Activated naive CD8-positive, alpha-beta T cell treated with anti-CD3 and anti-CD28 coated beads for 36 hours (primary cell): ENCODE measurements at places on chromosomes 3 and 15.
A peak's percentile ranks its signal among the peaks of the same experiment; 100 is the strongest.

DNA sequence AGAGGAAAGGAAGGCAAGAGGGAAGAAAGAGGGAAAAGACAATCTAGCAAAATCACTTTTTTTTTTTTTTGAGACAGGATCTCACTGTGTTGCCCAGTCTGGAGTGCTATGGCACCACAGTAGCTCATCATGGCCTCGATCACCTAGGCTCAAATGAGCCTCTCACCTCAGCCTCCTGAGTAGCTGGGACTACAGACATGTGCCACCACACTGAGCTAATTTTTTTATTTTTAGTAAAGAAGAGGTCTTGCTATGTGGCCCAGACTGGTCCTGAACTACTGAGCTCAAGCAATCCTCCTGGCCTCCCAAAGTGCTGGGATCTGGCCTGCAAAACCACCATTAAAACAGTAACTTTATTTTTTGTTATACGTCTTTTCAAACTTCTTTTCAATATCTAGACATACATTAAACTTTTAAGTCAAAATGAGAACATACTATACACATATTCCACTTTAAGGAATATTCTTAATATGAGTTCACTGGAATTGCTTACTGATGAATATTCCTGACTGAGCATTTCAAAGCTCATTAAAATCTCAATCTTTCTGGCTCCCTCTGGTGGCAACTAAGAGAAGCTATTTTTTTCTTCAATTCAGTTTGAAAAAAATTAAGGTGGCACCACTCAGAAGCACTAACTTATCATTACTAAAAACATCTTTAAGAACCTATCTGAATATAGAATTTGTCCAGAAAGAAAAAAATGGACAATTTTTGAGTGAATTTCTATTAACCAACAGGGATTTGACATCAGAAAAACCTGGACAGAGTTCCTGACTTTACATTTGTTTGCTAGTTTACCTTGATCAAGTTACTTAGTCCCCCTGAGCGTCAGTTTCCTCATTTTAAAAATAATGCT lies 40.9 kb downstream of the UACA start:
- DNase-seq = no peak
- peaks cover 4% of the 10 kb centered on the region for H3K4me1 ChIP-seq
- no peak overlapping the region for H3K4me3 ChIP-seq
- H3K36me3 ChIP-seq = no peaks in the 10 kb centered on the region

DNA sequence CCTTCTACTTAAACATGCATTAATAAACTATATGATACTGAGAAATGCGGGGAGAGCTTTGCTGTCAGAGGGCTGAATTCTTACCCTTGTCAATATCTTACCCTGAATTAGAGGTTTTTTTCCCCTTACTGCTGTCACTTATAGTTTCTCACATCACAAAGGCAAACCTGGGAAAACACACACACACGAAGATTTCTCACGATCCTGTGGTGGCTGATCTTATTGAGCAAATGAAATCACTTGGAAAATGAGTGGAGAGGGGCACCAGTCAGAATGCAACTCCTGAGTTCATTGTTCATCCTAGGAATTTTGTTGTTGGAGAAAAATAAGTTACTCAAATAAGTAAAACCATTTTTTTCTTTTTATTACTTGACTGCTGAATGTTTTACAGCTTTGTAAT lies 673.6 kb downstream of the EDEM1 start:
- H3K4me1 ChIP-seq = no peaks in the 10 kb centered on the region
- H3K36me3 ChIP-seq = no peaks in the 10 kb centered on the region
- no peaks in the 10 kb centered on the region for H3K27me3 ChIP-seq
- H3K4me3 ChIP-seq = no peak overlapping the region
- no peak for DNase-seq
- no peak overlapping the region for H3K27ac ChIP-seq

DNA sequence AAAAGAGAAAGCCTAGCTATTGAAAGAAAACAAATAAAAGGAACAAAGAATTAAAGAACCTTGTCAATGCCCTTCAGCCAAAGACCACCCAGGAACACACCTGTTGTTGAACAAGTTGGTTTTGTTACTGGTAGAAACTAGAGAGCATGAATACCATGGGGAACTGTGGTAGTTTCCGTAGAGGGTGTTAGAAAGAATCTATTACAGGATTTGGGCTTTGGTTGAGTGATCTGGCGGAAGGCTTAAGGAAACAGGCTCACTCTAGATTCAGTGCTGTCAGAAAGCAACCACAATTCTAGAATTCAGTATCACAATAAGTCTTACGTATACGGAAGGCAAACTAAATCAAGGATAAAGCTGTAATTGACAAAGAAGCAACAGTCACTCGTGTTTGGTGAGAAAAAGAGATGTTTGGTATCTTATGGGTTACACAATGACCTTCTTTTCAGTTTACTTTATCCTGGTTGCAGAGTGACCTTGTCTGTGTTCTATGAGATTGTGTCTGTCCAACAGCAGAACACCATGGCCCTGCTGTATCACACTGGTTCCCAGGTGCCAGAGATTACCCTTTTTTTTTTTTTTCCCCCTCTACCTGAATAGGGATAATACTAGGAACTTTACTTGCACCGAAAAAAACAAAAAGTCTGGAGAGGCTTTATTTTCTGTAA lies 265.9 kb downstream of the SHQ1 start:
- H3K27ac ChIP-seq = no peak overlapping the region
- H3K36me3 ChIP-seq = no peaks in the 10 kb centered on the region
- H3K27me3 ChIP-seq = peaks cover 3% of the 10 kb centered on the region

DNA sequence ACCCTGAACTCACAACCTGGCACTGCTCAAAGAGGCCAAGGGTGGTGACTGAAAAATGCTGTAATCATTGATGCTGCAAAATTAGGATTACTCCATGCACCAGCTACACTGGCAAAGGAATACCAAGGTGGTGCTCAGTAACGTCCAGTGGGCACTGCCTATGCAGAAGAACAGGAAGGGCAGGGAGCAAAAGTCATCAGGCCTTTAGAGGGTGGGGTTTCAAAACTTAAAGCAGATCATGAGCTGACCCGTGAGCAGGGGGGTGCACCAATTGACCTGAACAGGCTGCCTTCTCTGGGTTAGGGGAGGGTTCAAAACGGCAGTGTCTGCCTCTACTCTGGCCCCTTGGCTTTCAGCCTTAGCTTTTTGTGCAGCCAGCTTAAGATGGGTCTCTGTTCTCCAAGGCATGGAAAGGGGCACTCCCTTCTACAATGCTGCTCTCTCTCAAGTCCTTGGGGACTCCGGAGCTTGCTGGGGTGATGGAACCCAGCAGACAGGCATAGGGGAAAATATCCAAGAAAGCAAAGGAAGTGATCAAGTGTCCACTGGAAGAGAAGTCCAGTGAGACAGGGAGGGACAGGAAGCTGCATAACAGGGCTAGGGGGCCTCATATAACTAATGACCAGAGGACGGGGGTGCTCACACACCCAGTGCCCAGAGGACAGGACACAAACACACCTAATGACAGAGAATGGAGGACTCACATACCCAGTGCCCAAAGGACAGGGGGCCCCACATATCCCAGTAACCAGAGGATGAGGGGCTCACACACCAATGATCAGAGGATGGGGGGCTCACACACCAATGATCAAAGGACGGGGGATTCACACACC lies 11.4 kb downstream of the RAB6B start:
- DNase-seq = no peak
- H3K4me3 ChIP-seq = no peak overlapping the region
- peaks cover 8% of the 10 kb centered on the region for H3K27me3 ChIP-seq

- peak overlapping the region; percentile 77 for H3K27ac ChIP-seq
- H3K36me3 ChIP-seq = peaks cover 88% of the 10 kb centered on the region
- DNase-seq = no peak
- H3K27me3 ChIP-seq = no peaks in the 10 kb centered on the region
- peak overlapping the region; percentile 22 for H3K4me3 ChIP-seq
Measured at GRCh38 chr3:43348852-43349574, 62.7 kb downstream of the SNRK start.
